Left ventricle myocardium inferior (tissue), 1 donor: ENCODE measurements at places on chromosomes 3 and 15. TPM values are rescaled to one million over a fixed set of nuclear protein-coding genes. Genes with fewer than 3 reads are reported as not detected.

- H3K27me3 ChIP-seq, result no peaks in the 10 kb centered on the region
- H3K4me3 ChIP-seq, result no peak overlapping the region
- H3K4me1 ChIP-seq, result no peaks in the 10 kb centered on the region
These were observed 85.7 kb downstream of the SLMAP start for GRCh38 chr3:57841818-57842217.

DNA sequence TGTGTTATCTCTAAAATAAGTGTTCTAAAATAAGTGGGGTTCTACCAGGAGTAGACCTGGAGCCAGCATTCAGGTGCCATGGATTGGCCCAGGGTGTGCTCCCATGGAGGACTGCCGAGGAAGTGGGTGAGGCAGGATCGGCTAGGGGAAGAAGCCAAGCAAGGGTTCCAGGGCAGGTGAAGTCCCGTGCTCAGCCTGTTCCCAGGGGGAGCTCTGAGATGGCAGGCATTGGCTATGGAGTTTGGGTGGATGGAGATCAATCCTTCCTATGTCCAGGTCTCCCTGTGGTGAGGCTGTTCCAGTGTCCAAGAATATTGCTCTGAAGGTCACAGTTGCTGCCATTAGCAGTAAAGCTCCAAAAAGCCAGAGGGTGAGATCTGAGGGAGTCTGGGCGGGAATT lies 46.9 kb upstream of the ITGA11 start:
- no peaks in the 10 kb centered on the region for H3K27me3 ChIP-seq
- no peak overlapping the region for H3K4me3 ChIP-seq
- H3K27ac ChIP-seq, result peak overlapping the region; percentile 43
- H3K4me1 ChIP-seq, result peaks cover 10% of the 10 kb centered on the region

- no peak overlapping the region for H3K4me3 ChIP-seq
- H3K27me3 ChIP-seq, result no peaks in the 10 kb centered on the region
- no peaks in the 10 kb centered on the region for H3K36me3 ChIP-seq
- no peak for DNase-seq
These were observed 342.4 kb downstream of the RORA start for GRCh38 chr15:60886680-60887079.

The GABRR3 gene
- not detected for total RNA-seq

The SPTBN5 gene
- total RNA-seq, result 2.7 TPM
